ENCODE measurements at places on chromosomes 4 and X.

GRCh38 chrX:155262970-155263754, 1.1 kb downstream of the RAB39B start:
- no peak for DNase-seq

GRCh38 chrX:32745323-32745722, 466.0 kb downstream of the DMD start:
- DNase-seq, result no peak

DNA sequence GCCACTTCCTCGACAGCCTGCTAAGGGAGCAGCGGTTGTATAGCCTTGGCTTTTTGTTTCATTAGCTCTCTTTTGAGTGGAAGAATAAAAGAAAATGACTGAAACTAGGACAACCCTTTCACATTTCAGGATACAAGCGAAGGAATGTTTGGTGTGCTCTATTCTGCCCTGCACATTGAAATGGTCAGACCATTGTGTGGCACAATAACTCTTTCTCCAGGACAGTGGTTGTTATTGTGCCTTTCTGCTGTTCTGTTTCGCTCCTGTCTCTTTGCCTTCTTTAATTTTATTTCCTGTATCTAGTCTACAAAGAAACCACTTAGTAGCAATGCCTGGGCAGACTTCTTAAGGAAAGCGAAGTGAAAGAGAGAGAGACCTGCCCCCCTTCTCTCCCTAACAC, 473.7 kb downstream of the GBA3 start:
- no peak for DNase-seq

DNA sequence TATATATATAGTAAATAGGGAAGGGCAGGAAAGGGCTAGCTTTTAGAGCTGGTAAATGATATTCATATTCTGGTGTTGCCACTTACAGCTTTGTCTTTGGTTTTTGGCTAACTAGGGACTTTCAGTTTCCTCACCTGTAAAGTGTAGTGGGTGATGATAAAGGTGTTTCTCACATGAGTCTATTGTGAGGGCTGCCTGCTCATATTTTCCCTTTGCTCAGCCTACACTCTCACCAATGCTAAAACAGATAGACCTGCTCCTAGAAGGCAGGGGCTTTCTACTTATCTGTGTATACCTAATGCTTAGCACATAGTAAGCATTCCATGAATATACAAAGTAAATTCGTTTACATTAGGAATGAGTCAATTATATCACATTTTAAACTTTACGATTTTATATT, 137.2 kb upstream of the HS3ST1 start:
- no peak for DNase-seq

GRCh38 chr4:48315728-48316630, 25.4 kb upstream of the SLAIN2 start:
- peak; percentile 47 for DNase-seq

- no peak for DNase-seq
These were observed 209.2 kb downstream of the GLUD2 start for GRCh38 chrX:121256647-121257046.

- DNase-seq, result no peak
These were observed 12.8 kb upstream of the BOD1L1 start for GRCh38 chr4:13640149-13640940.
